Activated CD8-positive, alpha-beta memory T cell treated with anti-CD3 and anti-CD28 coated beads for 24 hours (primary cell): ENCODE measurements at places on chromosomes 5 and 9.

GRCh38 chr5:3384531-3384930, 211.1 kb upstream of the IRX1 start:
- DNase-seq, result no peak

DNA sequence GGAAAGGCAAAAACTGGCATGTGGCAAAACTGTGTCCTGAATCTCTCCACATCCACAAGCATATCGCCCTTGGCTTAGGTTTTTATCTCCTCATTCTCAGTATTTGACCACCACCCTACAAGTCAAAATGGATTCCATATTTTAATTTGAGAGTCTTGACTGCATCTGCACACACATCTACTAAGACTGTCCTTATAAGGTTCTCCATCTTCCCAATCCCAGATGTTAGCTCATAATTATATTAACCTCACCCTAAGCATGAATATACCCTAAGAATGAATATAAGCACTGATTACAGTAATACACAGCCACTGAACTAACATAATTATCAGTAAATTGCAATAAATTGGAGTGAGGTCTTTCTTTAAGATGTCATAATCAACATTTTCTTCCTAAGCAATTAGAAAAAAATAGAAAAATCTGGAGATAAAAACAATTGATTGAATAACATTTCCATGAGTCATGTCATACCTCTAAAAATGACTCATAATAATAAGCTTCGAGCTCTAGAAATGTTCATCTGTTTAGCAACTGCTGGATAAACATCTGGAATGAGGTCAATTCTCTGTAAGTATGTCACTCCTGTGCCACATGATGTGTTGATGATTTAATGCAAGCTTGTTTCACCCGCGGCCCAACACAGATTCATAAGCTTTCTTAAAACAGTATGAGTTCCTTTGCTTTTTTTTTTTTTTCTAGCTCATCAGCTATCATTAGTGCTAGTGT, 39.9 kb upstream of the PAM start:
- DNase-seq, result no peak

GRCh38 chr5:178318893-178319292, 86.3 kb upstream of the PHYKPL start:
- DNase-seq, result no peak

DNA sequence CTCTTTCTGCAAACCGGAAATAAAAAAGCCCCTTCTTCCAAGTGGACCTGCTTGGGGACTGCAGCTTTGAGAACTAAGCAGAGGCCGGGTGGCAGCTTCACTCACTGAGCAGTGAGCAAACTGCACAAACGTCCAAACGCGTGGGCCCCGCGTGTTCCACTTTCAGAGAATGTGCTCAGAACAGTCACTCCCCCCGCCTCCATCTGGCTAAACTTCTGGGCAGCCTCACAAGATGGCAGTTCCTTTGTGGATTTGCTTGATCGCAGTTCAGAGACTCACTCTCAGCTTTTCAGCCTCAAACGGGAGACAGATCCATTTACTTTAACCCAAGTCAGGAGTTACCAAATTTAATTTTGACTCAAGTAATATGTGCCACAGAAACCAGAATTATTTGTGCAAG, 216.6 kb downstream of the TLE1 start:
- DNase-seq, result no peak

DNA sequence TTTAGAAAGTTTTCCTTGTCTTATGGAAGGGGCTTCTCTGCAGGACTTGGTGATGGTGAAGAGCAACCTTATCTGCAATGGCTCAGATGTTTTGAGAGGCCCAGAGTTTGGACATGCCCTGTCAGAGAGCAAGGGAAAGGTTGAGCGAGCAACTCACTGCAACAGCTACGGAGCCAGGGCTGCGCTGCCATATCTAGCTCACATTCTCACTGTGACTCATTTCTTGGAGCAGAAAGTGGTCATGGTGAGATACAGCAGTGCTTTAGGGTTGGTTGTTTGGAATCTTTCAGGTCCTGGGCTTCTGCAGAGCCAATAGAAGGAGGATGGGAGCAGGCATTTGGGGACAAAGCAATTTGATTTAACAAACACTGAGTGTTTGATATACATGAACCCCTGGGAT, 12.3 kb downstream of the GLRA1 start:
- no peak for DNase-seq

- DNase-seq, result no peak
These were observed 93.1 kb upstream of the IFNK start for GRCh38 chr9:27430750-27431535.

GRCh38 chr5:163433271-163433670, 4.1 kb upstream of the CCNG1 start:
- DNase-seq, result no peak

GRCh38 chr5:2741956-2742355, 9.5 kb downstream of the IRX2 start:
- DNase-seq, result no peak

- no peak for DNase-seq
These were observed 7.1 kb upstream of the CORO2A start for GRCh38 chr9:98199388-98200033.

- DNase-seq, result no peak
These were observed 5.5 kb upstream of the N4BP3 start for GRCh38 chr5:178107756-178108310.

GRCh38 chr9:36141761-36142160, 5.2 kb downstream of the GLIPR2 start:
- DNase-seq, result no peak
